ENCODE measurements at places on chromosomes 4 and X.

DNA sequence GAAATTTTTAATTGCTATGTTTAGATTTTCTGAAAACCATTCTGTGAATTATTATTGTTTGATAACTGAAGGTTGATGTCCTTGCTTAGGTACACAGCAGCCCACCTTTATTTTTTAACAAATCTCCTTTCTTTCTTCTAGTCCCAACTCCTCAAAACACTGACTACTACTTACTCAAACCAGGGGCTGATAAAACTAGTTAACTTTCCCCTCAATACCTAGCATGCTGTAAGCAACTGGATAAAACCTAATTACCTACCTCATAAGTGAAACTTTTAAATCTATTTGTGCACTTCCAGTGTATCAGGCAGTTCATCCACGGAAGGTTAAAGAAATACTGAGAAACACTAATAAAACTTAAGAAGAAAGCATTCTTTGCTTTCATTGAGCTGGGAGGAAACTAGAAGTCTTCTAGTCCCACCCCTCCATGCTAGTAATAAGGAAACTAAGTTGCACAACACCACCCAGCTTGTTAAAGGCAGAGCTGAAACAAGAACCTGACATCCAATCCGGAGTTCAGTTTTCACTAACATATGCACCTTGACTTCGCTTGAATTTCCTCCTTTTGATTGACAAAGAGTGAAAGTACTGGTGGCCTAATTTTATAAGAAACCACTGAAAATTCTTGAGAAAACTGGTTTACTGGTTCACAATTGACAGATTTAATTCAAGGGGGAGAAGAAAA lies 180.2 kb upstream of the TET2 start:
- DNase-seq: no peak

DNA sequence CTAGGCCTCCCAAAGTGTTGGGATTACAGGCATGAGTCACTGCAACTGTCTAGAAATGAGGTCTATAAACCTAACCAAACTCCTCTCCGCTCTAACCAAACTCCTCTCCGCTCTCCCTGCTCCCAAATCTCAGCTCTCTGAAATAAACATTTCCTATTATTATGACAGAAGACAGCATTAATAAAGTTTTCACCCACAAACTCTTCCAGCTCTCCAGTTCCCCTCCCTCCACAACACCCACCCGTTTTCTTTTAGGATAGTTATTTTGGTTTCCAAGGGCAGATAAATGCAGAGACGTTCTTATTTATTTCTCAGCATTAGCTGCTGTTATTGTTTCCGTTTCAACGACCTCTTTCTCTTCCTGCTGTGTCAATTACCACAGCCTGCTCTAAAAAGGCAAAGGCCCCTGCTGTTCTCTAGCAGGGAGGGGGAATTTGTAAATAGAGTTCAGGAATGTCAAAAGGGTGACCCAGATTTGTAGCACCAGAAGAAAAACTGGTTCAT lies 13.3 kb upstream of the SCD5 start:
- DNase-seq: no peak

- DNase-seq: no peak
These were observed 795.7 kb downstream of the ADGRL3 start for GRCh38 chr4:61995717-61996340.

GRCh38 chrX:29691044-29691443 lies 524.3 kb upstream of the MAGEB2 start:
- DNase-seq: no peak

- DNase-seq: no peak
These were observed 310.7 kb downstream of the STK32B start for GRCh38 chr4:5361968-5362367.

DNA sequence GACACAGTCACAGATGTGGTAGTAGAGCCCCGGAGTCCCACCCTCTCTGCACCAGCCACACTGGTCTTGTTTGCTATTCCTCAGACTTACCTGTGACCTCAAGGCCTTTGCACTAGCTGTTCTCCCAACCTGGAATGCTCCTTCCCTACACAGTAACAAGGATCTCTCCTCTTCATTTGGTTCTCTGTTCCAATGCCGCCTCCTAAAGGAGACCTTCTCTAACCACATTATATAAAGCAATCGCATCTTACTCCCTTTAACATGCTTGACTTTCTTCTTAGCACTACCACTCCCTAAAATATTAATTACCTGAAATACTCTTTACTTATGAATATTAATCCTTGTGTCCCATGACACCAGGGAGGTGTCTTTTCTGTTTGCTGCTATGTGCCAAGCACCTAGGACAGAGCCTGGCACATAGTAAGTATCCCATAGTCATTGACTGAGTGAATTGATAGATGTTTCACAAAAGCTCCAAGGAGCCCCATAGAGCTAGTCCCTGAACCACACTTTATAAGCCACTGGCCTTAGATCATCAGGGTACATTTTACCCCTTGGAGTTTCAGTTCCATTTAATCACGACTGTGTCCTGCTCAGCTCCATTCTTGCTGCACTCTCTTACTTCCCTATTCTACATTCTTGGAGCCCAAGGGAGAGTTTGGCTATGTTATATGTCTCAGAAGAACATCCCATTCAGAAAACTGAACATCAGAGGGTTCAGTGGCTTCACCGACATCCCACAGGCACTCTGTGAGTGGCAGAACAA lies 312.7 kb downstream of the RAB28 start:
- no peak for DNase-seq

- no peak for DNase-seq
These were observed 65.4 kb downstream of the GPR82 start for GRCh38 chrX:41789374-41789773.

DNA sequence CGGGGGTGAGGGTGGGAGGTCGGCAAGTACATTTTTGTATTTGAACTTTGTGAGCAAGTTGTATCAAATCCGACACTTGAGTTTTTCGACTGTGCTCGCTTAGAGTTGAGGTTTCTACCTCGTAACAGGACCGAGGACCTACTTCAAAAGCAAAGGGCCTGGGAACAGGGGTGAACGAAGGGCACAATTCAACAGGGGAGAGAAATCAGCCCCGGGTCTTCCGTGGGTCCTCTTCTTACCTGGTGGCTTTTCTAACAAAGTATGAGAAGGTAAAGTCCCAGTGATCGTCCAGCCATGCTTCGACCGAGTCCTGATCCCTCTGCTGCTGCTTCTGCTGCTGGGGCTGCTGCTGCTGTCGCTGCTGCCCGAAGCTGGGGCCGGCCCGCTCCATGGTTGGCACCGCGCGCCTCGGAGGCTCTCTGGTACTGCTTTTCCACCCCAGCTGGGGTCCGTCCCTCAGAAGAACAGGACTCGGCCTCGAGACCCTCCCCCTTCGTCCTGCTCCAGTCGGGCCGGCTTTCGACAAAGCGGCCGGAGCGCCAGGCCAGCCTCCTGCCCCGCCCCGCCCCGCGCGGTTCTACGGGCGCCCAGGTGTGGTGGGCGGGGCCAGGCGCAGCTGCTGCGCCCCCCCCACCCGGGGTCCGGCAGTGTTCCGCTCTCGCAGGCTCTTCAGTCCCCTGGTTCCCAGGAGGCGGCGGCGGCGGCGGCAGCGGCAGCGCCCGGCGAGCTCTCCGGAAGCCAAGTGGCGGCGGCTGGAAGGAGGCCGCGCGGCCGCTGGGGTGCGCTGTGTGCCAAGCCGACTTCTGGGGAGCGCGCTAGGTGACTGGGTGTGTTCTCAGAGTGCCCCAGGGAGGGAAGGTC lies at the start of gene PDE5A:
Gene PDE5A (minus strand): TSS at position 524 of the 861 bp plus-strand sequence. CDS start 133 bp downstream, at position 391.
- DNase-seq: peak; percentile 87

- DNase-seq: no peak
These were observed 1472.0 kb downstream of the FAM133A start for GRCh38 chrX:95145848-95146490.

DNA sequence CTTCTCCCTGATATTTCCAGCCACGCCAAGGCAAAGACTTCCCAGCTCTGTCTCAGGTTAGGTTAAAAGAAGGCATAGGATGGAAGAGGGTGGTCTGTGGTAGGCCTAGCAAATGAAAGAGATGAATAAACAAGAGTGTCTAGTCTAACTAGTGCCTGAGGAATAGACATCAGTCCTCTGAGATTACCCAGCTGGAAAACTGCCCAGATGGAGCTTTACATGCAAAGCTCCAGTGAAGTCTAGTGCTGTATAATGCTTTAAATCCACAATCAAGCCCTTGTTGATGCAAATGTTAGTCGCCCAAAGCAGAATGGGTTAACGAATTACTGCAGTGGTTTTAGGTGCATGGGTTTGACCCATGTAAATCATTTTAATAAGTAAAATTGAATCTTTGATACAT lies 24.8 kb upstream of the GUCY1B1 start:
- DNase-seq: no peak

DNA sequence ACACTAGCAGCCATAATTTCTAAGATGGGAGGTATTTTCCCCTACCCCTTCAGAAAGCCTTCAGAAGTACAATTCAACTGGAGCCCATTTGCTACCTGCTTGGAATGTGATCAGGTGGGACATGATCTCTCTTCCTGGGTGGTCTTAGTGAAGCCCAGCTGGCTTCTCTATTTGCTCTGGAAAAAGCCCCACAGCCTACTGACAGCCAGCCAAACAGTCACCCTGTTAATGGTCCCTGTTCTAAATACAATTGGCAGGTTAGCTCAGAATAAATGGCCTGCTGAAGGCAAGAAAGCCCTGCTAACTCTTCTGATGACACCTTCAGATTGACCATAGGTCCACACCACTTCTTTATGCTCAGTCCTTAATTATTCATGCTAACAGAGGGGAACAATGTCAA lies 39.9 kb downstream of the HS6ST2 start:
- no peak for DNase-seq

DNA sequence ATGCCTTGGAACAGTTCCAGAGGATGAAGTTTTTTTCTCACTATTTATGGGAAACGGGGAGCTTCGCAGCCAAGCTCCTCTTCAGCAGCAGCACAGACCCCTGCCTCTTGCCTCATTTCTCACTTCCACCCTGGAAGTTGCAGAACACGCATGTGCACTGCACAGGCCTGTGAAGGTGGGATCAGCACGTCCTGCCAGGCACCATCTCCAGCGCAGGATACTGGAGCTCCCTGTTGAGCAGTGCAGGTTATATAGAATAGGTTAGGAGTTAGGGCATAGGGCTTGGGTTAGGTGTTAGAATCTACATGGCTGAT lies 110.1 kb upstream of the CENPE start:
- no peak for DNase-seq

DNA sequence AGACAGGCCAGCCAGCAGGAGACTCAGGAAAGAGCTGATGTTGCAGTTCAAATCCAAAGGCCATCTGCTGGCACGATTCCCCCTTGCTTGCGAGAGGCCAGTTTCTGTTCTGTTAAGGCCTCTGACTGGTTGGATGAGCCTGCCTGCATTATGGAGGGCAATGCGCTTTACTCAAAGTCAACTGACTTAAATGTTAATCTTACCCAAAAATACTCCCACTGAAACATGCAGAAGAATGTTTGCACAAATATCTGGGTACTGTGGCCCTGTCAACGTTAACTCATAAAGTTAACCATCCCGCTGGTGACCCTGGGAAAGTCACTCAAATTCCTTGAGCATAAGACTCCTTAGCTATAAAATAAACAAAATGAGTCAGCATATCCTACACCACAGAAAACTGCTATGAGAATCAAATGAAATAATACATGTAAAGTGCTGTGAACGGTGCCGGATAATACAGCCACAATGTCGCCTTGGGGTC lies 326.4 kb downstream of the EVC2 start:
- DNase-seq: no peak

DNA sequence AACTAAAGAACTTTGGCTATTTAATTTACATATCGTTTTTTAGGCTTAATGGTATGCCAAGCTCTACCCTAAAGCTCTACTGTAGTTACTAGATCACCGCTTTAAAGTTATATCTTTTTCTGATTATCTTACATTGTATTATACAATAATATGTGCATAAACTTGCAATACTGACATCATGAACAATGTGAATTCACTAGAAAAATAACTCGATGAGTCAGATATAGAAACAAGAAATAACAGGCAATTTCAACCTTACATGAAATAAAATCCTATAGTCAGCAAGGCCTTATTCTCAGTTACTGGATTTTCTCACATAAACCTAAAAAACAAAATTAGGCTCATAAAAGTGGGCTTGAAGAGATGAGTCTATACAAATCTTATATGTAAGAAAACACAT lies 32.5 kb downstream of the PDGFC start:
- DNase-seq: no peak

DNA sequence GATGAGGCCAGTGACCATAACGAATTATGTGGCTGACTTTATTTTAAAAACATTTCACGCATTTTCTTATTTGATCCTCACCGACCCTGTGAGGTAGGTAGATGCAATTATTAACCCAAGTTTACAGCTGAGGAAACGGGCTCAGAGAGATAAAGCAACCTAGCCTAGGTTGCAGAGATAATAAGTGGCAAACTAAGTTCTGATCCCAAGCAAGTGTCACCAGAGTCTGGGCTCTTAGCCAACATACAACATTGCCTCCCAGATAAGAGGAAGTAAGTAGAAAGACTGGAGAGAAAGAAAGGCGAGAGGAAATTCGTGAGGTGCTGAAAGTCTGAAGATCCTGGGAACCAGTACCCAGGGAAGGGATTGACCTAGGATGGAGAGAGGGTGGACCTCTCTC lies 77.4 kb upstream of the GPR50 start:
- no peak for DNase-seq

DNA sequence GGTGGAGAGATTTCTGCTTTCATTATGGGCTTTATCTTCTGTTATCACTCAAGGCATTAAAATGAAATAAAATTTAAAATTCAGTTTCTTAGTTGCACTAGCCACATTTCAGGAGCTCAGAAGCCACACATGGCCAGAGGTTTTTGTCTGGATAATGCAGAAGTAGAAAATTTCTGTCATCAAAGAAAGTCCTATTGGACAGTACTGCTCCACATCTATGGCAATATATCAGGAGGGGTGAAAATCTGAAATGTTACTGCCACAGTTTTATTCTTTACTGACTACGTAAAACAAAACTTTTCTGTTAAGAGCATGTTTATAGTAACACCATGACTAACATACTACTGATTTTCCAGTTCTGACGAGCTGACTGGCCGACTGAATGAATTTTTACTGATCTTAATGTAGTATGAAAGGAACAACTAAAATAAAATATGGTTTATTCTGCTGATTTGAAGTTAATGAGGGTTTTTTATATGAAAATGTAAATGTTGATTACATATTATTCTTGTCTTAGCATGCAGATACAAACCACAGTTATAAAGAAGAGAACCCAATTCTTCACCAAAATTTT lies 264.0 kb upstream of the HAND2 start:
- DNase-seq: no peak

GRCh38 chrX:114344756-114345349 lies 239.0 kb upstream of the HTR2C start:
- DNase-seq: no peak

DNA sequence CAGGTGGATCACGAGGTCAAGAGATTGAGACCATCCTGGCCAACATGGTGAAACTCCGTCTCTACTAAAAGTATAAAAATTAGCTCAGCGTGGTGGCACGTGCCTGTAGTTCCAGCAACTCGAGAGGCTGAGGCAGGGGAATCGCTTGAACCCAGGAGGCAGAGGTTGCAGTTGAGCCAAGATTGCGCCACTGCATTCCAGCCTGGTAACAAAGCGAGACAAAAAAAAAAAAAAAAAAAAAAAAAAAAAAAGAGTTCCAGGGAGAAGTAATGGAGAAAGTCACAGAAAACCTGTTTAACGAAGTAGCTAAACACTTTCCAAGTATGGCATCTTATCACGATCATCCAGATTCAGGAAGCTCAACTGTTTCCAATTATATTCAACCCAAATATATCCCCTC lies 10.9 kb downstream of the KLHL4 start:
- DNase-seq: no peak

- DNase-seq: no peak
These were observed 77.6 kb upstream of the ZNF518B start for GRCh38 chr4:10534820-10535219.

- DNase-seq: no peak
These were observed 298.8 kb upstream of the CTSO start for GRCh38 chr4:156252358-156252921.

Measured in aorta (tissue), 5 donors.